Activated T-helper 1 cell treated with anti-CD3 and anti-CD28 coated beads, Interleukin-12 subunit alpha, Interleukin-12 subunit beta, Interleukin-2, Interleukin-4 antibody, amounts not matched to agents 30 ng/mL and 10 ng/mL and 1 ng/mL, durations not matched to agents 14 hours and 24 hours and 36 hours (primary cell): ENCODE measurements at places on chromosomes 7 and 10.

GRCh38 chr7:157797361-157797760, 460.6 kb downstream of the DNAJB6 start:
- no peak for DNase-seq

DNA sequence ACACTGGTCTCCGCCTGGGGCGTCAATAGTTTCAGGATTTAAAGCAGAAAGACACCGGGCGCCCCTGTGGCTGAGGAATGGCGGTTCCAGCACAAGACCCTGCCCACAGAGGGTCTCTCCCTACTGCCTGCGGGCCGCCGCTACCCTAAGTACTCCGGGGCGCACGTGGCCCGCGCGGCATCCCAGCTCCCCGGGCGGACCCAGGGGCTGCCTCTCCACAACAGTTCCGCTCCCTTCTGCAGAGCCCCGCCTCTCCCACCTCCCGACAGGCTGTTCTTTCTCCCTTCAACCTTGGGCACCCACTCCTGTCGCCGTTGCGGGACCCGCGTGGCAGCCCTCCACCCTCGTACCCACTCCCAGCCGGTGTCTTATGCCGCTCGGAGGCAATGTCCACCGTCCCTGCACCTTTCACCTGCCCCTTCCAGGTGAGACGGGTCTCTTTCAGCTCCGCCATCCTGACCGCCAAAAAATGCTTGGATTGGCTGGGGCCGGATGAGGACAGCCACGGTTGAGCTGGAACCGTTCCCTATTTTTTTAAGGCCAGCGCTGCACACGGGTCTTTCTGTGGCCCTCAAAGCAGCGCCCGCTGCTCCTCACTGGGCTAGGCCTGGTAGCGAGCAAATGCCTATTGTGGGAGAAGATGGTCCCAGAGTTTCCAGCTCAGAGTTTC, 1.6 kb upstream of the NKX2-3 start:
- DNase-seq: no peak

GRCh38 chr10:92559046-92559445, 14.8 kb downstream of the IDE start:
- DNase-seq: no peak

DNA sequence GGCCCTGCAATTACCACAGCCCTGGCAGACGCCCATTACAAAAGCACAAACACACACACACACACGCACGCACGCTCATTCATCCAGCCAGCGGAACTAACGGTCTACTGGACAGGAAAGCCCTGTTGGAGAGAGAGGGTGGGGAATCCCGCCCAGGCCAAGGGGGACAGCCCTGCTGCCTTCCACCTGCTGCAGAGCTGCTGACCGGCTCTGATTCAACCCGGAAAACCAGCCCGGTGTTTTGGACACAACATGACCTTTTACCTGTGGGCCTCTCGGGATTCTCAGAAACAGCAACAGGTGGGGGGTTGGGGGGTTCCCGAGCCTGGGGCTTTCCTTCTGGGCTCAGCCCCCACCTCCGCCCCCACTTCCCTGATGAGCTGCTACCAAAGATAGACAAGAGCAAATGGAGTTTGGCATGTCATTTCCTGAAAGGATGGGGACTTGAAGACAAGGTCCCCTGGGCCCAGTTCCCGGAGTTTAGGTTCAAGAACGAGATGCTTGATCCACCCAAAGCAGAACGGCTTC, 18.5 kb upstream of the SERPINE1 start:
- DNase-seq: no peak

- no peak for DNase-seq
Observed at GRCh38 chr7:154931906-154932305, 71.0 kb downstream of the PAXIP1 start.

GRCh38 chr7:131544449-131545301, 11.8 kb downstream of the PODXL start:
- no peak for DNase-seq

- DNase-seq: no peak
Observed at GRCh38 chr10:113865901-113866300, 11.4 kb downstream of the NHLRC2 start.

DNA sequence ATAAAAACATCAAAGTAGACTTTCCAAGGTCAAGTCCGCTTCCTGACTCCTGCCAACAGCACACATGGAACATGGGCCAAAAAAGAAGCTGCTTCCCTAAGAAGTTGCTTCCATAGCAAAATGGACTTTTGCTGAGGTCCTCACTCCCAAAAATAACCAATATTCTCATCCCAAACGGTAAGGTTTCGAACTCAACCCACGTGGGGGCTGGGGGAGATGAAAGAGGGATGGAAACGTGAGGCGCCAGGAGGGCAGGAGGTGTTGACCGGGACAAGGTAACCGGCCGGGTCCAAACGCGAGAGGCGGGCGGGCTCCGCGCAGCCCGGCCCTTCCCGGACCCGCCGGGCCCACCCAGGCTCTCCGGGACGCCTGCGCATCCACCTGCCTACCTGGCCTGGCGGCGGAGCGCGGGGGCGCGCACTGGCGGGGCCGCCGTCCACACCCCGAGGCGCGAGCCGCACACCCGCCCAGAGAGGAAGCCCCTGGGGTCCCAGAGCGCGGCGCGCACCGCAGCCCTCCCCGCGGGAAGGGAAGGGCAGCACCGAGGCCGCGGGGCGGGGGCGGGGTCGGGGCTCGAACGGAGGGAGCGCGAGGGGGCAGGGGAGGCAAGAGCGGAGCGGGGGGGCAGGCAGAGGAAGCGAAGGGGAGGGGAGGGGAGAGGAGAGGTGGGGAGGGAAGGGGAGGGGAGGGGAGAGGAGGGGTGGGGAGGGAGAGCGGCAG, 742 bp downstream of the LMBR1 start:
- DNase-seq: peak; percentile 59

GRCh38 chr10:33216661-33217427, 117.6 kb downstream of the NRP1 start:
- DNase-seq: no peak

DNA sequence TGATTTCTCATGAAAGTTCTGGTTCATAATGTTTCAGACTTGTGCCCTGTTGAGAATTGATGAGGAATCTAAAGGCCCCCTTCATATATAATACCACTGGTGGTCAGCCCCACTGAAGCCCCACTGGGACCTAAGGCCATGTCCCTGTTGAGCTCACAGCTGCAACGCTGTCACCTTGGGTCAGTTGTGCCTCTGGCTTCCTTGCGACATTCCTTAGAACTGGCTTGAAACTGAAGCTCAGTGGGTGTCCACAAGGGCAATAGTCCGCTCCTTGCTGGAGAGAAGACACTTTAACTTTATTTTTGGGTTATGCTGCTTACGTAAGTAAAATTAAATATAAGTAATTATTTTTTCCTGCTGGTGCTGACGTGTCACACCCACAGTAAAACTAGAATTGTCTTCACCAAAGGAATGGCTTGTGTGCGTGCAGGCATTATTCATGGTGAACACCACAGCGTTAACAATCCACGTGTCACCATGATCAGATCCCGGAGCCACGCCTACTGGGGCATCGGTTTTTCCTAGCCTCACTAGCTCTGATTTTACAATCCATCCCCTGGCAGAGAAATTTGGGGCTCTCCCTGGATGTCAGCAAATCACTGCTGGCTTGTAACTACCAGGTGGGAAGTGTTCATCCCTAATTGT, 66.5 kb downstream of the BICC1 start:
- no peak for DNase-seq

- no peak for DNase-seq
Observed at GRCh38 chr7:115306586-115306985, 384.7 kb downstream of the MDFIC start.

DNA sequence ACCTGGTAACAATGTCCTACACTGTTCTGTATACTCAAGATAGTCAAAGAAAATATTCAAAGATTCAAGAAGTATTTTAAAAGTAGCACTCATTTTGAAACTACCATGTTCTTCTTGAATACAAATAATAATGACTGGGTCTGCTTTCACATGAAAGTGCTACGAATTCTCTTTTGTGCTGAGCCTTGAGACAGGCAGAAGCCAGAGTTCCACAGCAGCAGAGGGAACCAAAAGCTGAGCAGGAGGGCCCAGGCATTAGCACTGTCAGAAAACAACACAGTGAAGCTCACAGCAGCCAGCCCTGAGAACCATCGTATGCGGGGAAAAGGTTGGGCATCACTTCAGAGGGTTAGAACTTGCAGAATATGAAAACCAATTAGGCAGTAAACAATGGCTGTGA, 38.9 kb downstream of the ANKMY2 start:
- DNase-seq: no peak

DNA sequence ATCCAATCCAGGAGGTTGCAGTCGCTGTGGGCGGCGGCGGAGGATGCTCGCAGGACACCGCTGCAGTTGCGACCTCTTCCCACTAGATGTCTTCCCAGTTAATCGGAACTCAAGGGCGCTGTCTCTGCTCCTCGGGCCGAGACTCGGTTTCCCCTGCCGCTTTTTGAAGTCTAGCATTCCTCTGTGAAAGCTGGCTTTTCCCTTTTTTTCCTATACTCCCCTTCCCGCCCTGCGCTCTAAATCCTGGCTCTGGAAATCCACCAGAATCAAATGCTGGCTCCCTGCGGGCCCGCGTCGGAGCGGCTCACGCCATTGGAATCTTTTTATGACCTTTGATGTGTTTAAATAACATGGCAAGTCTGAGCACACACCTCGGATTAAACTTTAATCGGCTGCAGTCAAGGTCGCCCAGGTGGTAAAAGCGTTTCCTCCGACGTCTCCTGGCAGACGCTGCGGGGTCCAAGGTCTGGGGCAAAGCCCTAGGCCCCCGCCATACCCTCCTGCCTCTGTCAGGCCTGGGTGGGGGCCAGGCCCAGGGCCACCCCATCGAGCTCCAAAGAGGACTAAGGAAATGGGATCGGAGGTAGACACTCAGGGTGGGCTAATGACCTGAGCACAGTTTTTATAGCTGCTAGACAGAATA, 10.7 kb upstream of the HOXA13 start:
- DNase-seq: no peak

- DNase-seq: no peak
Observed at GRCh38 chr10:121294630-121295029, 303.6 kb downstream of the FGFR2 start.

DNA sequence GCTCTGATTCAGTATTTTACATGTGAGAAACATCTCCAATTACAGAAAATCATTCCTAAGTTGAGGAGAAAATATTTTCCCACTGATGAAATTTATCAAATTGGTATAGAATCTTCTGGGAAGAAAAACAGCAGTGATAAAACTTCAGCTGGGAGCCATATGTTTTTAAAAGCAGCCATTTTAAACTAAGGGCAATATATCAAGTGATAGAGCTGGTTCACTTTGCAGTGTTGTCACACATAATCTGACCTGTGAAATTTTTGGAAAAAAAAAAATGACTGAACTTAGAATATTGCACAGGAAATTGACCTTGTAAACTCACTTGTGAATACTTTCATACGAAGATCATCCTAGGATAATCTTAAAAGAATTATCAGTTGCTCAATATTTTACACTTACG, 10.5 kb upstream of the EZH2 start:
- no peak for DNase-seq

DNA sequence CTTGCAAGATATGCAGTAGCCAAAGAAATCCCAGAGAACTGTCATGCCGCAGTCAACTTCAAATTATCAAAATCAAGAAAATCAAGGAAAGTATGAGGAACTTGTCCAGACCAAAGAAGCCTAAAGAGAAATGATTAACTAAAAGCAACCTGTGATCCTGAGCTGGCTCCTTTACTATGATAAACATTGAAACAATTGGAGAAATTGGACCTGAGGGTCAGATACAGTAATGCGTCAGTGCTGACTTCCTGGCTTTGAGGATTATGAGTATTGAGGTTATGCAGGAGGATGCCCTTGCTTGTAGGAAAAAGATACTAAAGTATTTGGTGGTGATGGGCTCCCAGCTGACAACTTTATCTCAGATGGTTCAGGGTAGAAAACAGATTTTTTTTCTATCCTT, 324.7 kb upstream of the AKR1E2 start:
- DNase-seq: no peak

DNA sequence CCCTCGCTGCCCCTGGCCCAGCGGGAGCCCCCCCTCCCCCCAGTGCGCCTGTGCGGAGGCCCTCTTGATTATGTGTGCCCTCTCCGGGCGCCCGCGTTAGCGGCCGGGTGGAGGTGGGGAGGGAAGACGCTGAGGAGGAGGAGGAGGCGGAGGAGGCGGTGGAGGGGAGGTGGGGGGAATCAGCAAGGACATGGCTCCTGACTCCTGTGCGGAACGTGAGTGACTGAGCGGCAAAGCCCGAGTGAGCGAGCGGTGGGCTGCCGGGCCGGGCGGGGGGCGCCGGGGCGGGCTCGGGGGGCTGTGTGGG, 201 bp downstream of the MLLT10 start:
- no peak for DNase-seq

DNA sequence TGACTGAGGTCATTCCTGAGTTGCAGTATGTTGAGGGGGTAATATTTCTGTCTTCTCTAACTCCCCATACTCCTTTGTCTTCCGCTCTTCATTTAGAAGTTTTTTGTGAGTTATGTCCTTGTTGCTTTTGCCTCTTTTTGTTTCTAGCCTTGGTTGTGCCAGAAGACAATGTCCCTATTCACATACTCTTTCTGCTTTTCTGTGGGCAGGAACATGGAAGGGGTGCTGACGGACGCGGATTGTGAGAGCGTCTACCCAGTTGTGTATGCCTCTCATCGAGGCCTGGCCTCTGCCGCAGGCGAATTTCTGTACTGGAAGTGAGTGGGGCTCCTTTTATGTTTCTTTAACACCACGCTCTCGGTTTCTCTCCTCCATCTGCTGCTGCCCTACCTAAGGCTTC, 20.5 kb downstream of the STAG3 start:
- no peak for DNase-seq

DNA sequence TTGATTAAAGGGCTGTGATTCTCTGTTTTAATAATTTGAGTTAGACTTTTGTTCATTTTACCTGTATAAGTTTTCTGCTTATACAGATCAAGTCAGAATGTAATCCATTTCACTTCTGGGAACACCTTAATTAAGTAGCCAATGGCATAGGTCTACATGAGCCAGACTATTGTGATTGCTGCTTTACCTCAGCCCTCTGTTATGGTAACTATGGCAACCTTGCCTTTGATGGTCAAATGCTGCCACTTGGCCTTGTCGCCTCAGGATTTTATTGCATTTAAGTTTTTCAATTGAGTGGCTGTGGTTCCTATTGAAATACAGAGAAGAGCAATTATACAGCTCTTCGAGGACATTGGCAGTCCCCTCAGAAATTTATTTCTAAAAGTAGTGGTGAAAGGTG, 64.3 kb upstream of the TMEM106B start:
- DNase-seq: no peak

DNA sequence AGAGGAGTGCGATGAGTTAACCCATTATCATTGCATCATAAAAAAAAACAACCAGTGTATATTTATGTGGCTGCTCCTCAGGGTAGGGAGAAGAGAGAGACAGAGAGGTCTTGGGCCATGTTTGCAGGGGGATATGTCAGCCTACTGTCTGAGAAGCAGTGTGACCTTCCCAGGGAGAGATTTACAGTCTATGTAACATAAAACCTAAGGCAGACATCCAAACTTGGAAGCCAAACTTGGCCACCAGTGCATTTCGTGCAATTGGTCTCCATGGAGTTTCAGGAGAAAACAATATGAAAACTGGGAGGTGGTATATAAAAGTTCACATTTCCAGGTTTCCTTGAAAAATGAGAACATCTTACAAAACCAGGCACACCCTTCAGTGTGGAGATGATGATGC, 85.9 kb upstream of the CXCL12 start:
- no peak for DNase-seq

DNA sequence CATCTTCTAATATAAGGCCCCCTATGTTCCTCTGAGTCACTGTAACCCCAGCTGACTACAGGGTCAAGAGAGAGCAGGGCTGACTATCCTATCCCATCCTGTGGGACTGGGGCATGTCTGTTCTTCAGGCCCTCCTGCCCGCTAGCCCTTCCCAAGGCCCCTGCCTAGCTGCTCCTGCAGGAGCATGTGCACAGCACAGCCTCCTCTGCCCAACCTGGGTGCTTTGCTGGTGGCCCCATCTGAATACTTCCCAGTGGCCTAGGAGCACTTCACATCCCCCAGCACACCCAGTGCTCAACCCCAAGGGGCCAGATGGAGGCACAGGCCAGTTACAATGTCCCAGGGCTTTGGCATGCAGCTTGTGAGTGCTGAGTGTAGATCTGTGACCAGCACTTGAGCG, 37.3 kb downstream of the AGBL3 start:
- no peak for DNase-seq
